ENCODE measurements at places on chromosomes 11 and 22.

DNA sequence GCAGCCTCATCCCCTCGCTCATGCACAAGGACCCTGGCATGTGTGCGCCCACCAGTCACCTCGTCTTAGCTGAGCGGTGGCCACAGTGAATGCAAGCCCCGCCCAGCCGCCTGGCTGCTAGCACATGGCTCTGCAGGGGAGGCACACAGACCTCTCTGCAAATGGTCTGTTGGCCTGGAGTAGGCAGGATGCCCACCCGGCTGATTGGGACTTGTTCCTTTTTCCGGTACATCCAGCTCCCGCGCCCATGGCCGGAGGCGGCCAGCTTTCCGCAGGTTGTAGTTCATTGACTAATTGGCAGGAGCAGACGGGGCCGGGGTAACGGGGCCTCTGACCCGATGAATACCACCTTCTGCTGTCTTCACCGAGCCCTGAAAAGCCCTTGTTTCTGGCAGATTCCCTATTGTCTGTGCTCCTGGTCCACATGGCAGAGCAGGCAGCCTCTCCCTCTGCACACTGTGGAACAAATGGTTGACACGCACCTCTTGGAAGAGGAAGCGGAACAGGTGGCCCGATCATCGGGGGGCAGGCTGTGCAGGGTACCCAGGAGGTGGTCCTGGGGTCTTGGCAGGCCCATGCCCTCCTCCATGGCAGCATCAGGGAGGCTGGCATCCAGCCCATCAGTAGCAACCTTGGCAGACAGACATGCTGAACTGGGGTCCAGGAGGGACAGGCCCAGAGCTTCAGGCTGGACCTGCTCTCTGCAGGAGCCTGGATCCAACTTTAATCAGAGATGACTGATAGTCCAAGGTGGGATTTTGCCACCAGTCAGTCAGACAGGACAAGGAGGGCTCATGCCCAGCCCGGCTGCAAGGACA, 1512.0 kb downstream of the BRD1 start:
- no peak for DNase-seq

- DNase-seq: no peak
These were observed 44.9 kb downstream of the GRAMD1B start for GRCh38 chr11:123474994-123475393.

GRCh38 chr11:119790476-119790875, 61.5 kb upstream of the NECTIN1 start:
- no peak for DNase-seq

- DNase-seq: peak; percentile 68
These were observed 35.2 kb downstream of the TRMU start for GRCh38 chr22:46370584-46371291.

DNA sequence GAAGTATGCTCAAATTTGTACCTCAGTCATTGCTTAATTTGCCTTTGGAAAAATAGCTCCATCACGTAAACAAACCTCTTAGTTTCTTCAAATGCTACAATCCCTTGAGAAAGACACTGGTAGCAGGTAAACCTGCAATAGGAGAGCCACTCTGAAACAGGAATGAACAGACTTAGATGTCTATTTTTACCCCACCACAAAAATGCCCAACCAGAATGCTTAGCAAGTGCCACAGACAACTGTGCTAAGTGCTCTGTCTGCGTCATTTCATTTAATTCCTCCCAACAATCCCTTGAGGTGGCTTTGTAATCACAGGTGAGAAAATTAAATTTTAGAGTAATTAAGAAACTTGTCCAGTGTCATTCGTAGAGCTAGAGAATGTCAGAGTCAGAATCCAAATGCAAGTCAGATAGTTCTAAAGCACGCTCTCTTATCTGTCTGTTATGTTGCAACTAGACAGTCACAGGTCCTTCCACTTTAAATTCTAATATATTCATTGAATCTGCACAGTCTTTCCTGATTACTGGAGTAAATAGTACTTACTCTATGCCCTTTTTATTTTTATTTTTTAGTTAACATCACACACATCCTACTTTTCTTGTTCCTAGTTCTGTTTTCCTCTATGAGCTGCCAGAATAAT, 89.0 kb upstream of the GRIA4 start:
- no peak for DNase-seq

GRCh38 chr22:32319861-32320406, 37.7 kb upstream of the RFPL3 start:
- no peak for DNase-seq

DNA sequence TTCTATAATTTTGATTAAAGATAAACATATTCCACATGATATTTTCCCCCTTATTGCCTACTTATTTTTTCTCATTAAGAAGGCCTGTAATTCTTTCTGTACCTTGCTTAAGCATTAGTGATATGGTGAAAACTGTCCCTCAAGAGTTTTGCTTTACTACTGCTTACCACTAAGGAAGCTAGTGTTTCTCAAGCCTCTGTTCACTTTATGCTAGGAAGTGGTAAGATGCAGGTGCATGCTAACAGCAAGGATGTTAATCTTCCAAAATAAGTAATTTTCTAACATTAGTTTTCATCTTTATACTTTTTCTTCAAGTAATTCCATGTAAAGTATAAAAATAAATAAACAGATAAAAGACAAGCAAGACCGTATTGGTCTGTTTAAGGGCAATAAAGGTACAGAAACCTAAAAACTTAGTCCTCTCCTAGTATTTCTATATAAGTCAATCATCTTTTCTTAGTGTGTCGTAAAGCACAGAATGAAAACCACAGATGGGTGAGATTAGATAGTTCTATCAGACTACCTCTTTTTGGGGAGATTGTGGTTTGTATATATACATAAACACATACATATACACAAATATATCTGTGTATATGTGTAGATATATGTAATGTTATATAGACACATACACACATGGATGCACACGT, 731.0 kb upstream of the CNTN5 start:
- DNase-seq: no peak

DNA sequence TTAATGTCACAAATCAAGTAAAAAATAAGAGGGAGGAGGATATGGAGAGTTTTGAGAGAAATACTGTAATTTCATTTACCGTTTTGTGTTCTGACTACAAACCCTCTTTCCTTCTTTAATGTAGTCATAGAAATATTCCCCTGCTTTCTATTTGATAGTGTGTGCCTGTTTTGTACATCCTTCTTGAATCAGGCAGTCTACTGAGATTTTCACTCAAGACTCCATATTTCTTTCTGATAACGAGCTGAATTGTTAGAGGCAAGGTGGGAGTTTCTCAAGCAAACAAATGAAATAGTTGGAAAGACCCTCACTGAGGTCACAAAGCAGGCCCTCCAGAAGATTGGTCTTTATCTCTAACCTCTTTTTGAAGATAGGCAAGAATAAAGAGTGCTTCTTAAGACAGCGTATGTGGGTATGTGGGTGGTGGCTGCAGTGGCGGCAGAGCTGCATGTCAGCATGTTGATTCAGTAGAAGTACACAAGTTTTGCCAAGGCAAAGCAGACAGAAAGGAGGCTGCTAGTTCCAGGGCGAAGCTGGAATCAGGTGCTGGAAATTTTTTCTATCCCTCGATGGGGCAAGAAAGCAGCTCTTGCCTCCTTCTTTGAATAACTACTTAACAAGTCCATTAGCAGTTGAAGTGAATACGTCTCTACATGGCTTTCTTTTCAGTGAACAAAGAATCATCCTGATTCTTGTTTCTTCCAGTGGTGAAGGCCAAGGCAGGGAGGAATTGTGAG, 164.2 kb downstream of the FAM76B start:
- no peak for DNase-seq

DNA sequence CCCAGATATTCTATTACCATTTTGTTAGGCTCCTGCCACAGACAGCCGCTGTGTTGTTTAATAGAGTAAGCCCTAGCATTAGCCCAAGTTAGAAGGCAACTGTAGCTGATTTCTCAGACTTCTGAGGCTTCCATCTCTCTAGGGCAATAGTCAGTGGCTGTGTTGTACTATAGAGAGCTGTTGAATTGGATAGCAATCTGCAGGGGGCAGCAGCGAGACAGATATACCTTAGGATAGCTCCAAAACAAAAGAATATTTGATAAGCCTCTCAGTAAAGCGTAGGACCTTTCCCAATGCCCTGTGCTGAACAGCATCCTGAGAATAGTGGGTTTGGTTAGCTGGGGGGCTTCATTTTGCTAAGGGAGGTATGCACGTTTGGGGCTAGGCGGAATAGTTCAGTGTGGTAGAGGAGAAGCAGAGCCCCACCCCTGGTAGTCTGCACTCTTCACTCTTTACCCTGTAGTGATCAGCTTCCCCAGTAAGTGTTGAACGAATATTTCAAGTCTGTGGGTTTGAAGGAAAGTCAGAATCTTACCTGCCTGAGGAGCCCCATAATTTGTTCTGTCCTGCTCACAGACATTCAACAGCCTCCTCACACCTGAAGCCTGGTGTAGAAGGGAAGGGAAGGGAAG, 515.1 kb downstream of the INSC start:
- no peak for DNase-seq

GRCh38 chr11:102225689-102226568, 91.4 kb upstream of the BIRC3 start:
- DNase-seq: no peak

GRCh38 chr11:76735841-76736240, 47.3 kb upstream of the TSKU start:
- DNase-seq: no peak
